ENCODE measurements at places on chromosomes 3 and 15. TPM values are rescaled to one million over a fixed set of nuclear protein-coding genes. Genes with fewer than 3 reads are reported as not detected.

DNA sequence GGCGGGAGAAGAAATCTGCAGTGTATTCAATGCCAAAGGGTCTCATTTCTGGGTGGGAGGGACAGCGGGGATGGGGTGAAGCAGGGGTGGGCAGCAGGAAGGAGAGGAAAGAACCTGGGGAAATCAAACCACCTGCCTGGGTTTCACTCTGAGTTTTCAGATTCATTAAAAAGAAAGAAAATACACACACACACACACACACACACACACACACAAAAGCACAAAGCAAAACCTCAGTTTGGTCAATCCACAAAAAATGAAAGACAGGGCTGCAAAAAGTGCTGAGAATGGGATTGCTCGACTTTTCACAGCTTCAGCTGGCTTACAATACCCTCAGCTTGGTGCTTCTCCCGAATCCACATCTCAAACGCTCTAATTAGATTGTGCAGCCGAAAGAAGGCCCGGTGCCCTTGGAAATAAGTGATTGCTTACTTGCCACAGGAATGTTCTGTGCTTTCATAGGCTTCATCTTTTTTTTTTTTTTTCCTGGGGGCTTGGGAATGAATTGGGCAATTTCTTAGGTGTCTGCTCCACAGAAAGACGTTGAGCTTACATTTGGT is 370.5 kb downstream of the RORA start:
- H3K27me3 ChIP-seq: peaks cover 30% of the 10 kb centered on the region
- no peak overlapping the region for H3K4me3 ChIP-seq

- no peak overlapping the region for H3K27ac ChIP-seq
- no peaks in the 10 kb centered on the region for H3K27me3 ChIP-seq
- DNase-seq: no peak
These were observed 23.0 kb downstream of the PAQR9 start for GRCh38 chr3:142940472-142940871.

HIGD2B gene
- not detected for total RNA-seq

DNA sequence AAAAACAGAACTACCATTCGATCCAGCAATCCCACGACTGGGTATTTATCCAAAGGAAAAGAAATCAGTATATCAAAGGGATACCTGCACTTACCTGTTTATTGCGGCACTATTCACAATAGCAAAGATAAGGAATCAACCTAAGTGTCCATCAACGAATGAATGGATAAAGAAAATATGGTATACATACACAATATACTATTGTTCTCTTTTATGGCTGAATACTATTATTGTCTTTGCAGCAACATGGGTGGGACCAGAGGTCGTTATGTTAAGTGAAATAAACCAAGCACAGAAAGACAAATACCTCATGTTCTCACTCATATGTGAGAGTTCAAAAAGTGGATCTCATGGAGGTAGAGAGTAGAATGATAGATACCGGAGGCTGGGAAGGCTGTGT is 118.3 kb upstream of the FAM3D start:
- H3K27ac ChIP-seq: no peak overlapping the region
- H3K27me3 ChIP-seq: no peaks in the 10 kb centered on the region
- H3K4me3 ChIP-seq: no peak overlapping the region

DNA sequence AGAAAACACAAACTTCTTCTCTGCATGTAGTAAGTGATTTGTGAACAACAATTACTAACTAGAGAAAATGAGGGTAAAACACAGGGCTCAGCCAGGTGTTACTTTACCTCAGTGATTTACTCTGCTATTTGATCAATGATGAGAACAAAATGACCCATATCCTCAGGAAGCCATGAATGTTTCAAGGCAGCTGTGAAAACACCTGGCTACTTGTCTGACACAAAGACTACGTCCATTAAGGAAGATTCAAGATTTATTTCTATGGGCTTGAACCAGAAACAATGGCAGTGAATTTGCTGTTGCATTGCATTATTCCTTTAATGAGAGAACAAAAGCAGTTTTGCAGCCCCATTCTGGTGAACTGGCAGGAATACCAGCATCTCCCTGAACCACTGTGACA is 374.6 kb upstream of the ARL6 start:
- H3K4me1 ChIP-seq: no peaks in the 10 kb centered on the region
- no peaks in the 10 kb centered on the region for H3K36me3 ChIP-seq
- peaks cover 18% of the 10 kb centered on the region for H3K27me3 ChIP-seq
- no peak overlapping the region for H3K27ac ChIP-seq
- no peak for DNase-seq

GRCh38 chr3:72951259-72951722 is 45.3 kb upstream of the PPP4R2 start:
- DNase-seq: peak; percentile 19
- H3K4me1 ChIP-seq: no peaks in the 10 kb centered on the region
- no peaks in the 10 kb centered on the region for H3K36me3 ChIP-seq

DNA sequence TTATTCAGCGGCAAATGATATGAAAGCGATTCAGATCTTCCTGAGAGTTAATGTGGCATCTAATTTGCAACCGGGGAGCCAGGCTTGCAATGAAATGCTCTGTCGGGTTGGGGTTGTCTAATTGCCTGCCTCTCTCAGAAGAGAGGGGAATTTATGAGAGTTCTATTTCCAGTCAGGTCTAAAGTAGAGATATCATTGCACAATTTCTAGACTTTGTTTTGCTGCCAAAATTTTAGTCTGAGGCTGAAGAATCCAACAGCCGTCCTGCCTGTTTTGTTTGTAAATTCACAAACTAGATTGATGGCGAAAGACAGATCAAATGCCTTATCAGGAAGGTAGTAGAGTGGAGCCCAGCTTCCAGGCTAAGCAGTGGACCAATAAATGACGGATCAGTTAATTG is 610 bp downstream of the LIPC start:
- no peak overlapping the region for H3K27ac ChIP-seq
- no peak overlapping the region for H3K4me3 ChIP-seq
- H3K36me3 ChIP-seq: no peaks in the 10 kb centered on the region
- no peaks in the 10 kb centered on the region for H3K27me3 ChIP-seq

GRCh38 chr3:78940626-78941025 is 827.2 kb downstream of the ROBO1 start:
- peaks cover 20% of the 10 kb centered on the region for H3K4me1 ChIP-seq
- no peaks in the 10 kb centered on the region for H3K36me3 ChIP-seq
- H3K27ac ChIP-seq: no peak overlapping the region
- DNase-seq: no peak
- no peak overlapping the region for H3K4me3 ChIP-seq

GRCh38 chr3:10935846-10936631 is 56.5 kb upstream of the SLC6A1 start:
- no peak overlapping the region for H3K4me3 ChIP-seq
- no peaks in the 10 kb centered on the region for H3K27me3 ChIP-seq
- peaks cover 26% of the 10 kb centered on the region for H3K4me1 ChIP-seq
- H3K36me3 ChIP-seq: no peaks in the 10 kb centered on the region
- no peak for DNase-seq
- no peak overlapping the region for H3K27ac ChIP-seq

DNA sequence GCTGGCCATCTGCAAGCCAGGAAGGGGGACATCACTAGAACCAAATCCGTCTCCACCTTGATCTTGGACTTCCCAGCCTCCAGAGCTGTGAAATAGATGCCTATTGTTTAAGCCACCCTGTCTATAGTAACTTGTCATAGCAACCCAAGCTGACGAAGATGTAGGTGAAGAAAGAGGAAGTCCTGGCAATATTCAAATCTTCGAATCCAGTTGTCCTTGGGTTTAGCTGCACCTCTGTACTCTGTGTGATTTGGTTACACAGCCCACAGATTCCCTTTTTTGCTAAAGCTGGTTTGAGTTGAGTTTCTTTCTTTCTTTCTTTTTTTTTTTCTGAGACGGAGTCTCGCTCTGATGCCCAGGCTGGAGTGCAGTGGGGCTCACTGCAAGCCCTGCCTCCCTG is 68.0 kb upstream of the XCR1 start:
- H3K4me1 ChIP-seq: peaks cover 19% of the 10 kb centered on the region
- no peak overlapping the region for H3K27ac ChIP-seq
- DNase-seq: no peak
- H3K36me3 ChIP-seq: no peaks in the 10 kb centered on the region
- no peaks in the 10 kb centered on the region for H3K27me3 ChIP-seq

DNA sequence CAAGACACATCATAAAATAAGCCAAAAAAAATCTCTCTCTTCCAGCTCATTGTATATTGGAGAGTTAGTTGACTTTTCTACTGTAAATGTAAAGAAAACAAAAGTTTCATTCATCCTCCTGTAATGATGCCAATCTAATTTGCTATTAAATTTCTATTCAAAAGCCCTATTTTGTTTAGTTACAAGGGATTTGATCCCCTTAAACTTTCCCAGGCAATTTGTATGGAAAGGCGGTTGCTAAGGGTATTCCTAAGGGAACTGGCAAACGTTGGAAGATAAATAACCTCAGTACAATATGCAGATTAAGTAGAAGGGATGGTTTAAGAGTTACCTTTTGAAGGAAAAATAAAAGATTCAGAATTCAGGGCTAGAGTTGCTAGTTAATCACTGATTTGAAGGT is 352.7 kb downstream of the TIGIT start:
- H3K4me1 ChIP-seq: peaks cover 18% of the 10 kb centered on the region
- H3K27me3 ChIP-seq: no peaks in the 10 kb centered on the region
- no peak overlapping the region for H3K4me3 ChIP-seq
- H3K27ac ChIP-seq: no peak overlapping the region
- DNase-seq: no peak

DNA sequence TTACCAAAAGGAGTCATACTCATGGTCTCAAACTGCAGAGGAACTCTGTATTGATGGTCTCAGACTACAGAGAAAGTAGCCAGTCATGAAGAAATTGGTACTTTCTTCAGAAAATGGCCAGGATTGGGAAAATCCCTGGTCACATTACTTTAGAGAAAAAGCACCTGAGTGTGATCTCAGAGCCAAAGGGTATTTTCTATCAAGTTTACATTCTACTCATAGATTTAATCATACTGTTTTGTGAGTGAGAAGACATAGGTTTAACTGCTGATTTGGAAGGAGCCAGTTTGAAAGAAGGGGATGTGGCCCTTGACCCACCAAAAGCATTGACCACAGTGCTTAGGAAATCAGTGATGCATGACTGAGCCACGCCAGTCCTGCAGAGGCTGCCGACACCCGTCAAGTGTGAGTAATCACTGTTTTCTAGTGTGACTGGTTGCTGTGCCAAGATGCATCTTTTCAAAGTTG is 203.6 kb downstream of the AKAP13 start:
- DNase-seq: peak; percentile 20
- peaks cover 75% of the 10 kb centered on the region for H3K36me3 ChIP-seq
- peaks cover 57% of the 10 kb centered on the region for H3K4me1 ChIP-seq
- H3K27me3 ChIP-seq: no peaks in the 10 kb centered on the region
- H3K27ac ChIP-seq: peak overlapping the region; percentile 69

Data from MCF 10A (cell line).